Thoracic aorta (tissue), 2 donors: ENCODE measurements at places on chromosomes 1 and 21. TPM values are rescaled to one million over a fixed set of nuclear protein-coding genes. Genes with fewer than 3 reads are reported as not detected.
A peak's percentile ranks its signal among the peaks of the same experiment; 100 is the strongest.

THRAP3 gene
- 49.3 TPM for total RNA-seq

- H3K27me3 ChIP-seq: no peaks in the 10 kb centered on the region
- no peak overlapping the region for H3K27ac ChIP-seq
- H3K36me3 ChIP-seq: no peaks in the 10 kb centered on the region
- no peak for DNase-seq
- no peak overlapping the region for H3K4me3 ChIP-seq
- H3K4me1 ChIP-seq: no peaks in the 10 kb centered on the region
Observed at GRCh38 chr1:86231076-86231475, 74.5 kb upstream of the COL24A1 start.

DNA sequence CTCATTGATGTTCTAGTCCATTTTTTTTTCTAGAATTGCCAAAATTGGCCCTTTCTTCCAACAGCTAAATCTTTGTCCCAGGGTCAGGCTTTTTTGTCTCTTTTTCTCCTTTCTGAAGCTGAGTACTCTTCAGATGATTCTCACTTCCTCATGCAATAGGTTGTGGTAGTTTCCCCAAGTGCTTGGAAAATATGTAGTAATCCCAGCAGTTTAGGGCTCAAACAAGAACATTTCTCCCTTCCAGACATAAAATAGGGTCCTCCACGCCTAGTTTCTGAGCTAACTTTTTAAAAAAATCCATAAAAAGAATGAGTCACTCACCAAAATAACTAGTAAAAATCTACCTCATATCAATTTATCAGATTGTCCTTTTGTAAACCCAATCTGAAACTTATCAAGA lies 10.0 kb upstream of the MCOLN3 start:
- H3K36me3 ChIP-seq: no peaks in the 10 kb centered on the region
- DNase-seq: no peak
- H3K27me3 ChIP-seq: no peaks in the 10 kb centered on the region
- no peak overlapping the region for H3K4me3 ChIP-seq

DNA sequence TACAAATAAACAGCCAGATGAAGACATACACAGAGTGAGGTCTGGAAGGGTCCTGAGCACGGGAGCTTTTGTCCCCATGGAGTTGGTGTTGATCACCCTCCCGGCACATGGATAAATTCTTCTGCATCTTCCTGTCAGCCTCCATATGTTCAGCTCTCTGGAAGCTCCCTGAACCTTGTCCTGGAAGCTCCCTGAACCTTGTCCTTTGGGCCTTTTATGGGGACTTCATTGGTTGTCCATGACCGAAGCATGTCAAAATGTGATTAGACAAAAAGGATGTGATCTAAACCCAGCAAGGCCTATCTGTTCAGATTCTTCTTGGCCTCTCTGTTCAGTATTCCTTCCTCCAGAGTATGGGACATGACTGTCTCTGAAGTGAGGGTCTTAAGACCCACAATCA lies 25.4 kb upstream of the RNF11 start:
- peaks cover 13% of the 10 kb centered on the region for H3K4me1 ChIP-seq
- no peaks in the 10 kb centered on the region for H3K27me3 ChIP-seq
- no peak overlapping the region for H3K27ac ChIP-seq
- no peak for DNase-seq
- H3K4me3 ChIP-seq: no peak overlapping the region

GRCh38 chr1:99269321-99269720 lies 5.0 kb downstream of the PLPPR4 start:
- no peaks in the 10 kb centered on the region for H3K27me3 ChIP-seq
- H3K36me3 ChIP-seq: no peaks in the 10 kb centered on the region
- H3K4me3 ChIP-seq: no peak overlapping the region
- no peaks in the 10 kb centered on the region for H3K4me1 ChIP-seq
- DNase-seq: no peak

DNA sequence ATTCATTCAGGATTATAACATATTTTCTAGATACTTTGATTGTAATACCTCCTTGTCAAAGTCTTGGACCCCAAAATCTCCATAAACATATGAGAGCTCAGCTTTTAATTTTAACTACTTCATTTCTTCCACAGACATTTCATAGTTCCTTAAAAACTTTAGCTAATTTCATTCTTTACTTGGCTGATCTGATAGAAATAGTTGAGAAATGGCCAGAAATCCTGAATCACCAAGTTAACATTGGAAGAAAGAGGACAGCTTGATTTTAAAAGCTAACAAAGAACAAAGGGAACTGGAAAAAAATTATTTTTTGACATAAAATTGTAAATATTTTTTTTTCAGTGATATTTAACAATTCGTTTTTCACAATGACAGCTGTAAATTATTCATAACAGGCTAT lies 216.5 kb downstream of the NTNG1 start:
- no peaks in the 10 kb centered on the region for H3K36me3 ChIP-seq
- H3K4me1 ChIP-seq: no peaks in the 10 kb centered on the region
- H3K27ac ChIP-seq: no peak overlapping the region
- no peak for DNase-seq
- H3K27me3 ChIP-seq: no peaks in the 10 kb centered on the region
- H3K4me3 ChIP-seq: no peak overlapping the region

GCSAML gene
- 1.2 TPM for total RNA-seq

GRCh38 chr1:186326009-186326408 lies 49.0 kb downstream of the TPR start:
- no peak for DNase-seq
- no peaks in the 10 kb centered on the region for H3K4me1 ChIP-seq
- H3K4me3 ChIP-seq: no peak overlapping the region

DNA sequence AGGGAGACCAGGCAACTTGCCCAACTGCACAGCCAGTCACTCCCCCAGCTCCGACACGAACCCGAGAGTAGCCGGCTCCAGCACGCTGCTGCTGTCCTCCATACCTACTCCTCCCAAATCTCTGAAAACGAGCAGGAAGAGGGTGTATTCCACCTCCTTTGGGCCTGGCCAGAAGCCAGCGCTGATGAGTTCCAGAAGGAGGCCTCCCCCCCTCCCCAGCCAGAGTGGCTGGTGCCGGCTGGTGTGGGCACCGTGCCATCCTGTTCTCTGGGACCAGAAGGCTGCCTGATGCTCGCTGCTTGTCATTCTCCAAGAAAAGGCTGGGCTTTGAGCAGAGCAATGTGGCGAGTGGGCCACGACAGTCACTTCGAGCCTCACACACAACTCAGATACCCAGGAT lies 22.2 kb downstream of the KCNN3 start:
- no peak overlapping the region for H3K27ac ChIP-seq
- no peaks in the 10 kb centered on the region for H3K4me1 ChIP-seq
- DNase-seq: no peak
- no peak overlapping the region for H3K4me3 ChIP-seq

DNA sequence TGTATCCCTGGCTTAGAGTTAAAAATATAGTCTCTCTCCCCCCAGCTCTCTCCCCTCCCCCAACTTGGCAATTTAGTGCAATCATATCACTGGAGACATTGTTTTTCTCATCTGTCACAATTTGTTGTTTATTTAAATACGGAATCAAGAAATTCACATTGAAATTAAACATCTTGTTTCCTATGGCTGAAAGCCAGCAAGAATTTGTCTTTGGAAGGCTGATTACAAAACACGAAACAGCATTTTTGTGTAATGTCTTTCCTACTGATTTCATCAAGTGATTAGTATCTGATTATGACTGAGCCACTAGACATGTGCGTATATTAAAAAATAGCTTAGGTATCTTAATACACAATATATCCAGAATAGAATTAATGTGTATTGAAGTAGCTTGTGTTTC lies 119.7 kb downstream of the LYPLAL1 start:
- H3K36me3 ChIP-seq: no peaks in the 10 kb centered on the region
- peaks cover 24% of the 10 kb centered on the region for H3K4me1 ChIP-seq
- no peak overlapping the region for H3K27ac ChIP-seq
- H3K4me3 ChIP-seq: no peak overlapping the region

DNA sequence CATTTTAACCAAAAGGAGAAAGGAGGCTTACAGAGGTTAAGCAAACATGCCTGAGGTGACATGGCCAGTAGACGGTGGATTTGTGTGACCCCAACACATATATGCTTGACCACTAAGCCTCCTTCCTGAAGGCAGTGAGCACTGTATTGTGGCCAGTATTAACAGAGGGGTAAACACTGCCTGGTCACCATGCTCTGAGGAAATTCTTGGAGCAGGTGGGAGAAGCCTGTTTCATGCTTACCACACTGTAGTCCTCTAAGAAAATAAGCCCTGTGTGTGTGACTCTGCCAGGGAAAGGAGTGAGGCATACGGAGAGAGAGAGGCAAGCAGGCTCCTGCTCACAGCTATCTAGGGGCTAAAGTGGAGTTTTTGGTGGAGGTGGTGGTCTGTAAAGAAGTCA lies 102.7 kb downstream of the KCND3 start:
- no peak for DNase-seq
- H3K27me3 ChIP-seq: no peaks in the 10 kb centered on the region
- no peak overlapping the region for H3K27ac ChIP-seq
- no peak overlapping the region for H3K4me3 ChIP-seq

RBP7 gene
- 24.1 TPM for total RNA-seq

LIN9 gene
- total RNA-seq: 1.3 TPM

- H3K36me3 ChIP-seq: peaks cover 45% of the 10 kb centered on the region
- no peak overlapping the region for H3K27ac ChIP-seq
- H3K4me1 ChIP-seq: no peaks in the 10 kb centered on the region
Observed at GRCh38 chr21:45502006-45502345, 40.3 kb downstream of the SLC19A1 start.

DNA sequence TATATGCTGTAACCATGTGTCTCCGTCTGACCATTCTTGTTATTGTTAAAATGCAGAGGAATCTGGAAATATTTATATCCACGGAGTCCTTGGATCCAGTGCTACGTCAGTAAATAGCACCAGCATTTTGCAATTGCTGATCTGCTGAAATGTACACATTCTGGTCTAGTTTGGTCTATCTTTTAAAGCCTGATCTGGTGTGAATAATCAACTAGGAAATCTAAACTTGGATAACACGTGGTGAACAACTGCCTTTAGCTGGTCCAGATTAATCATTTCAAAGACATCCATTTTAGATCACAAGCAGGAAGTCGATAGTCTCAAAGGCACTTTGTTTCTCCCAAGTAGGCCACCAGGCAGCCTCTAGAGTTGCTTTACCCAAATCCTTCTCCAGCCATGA lies 32.6 kb downstream of the PDPN start:
- no peaks in the 10 kb centered on the region for H3K27me3 ChIP-seq
- no peak overlapping the region for H3K4me3 ChIP-seq
- no peak overlapping the region for H3K27ac ChIP-seq
- no peak for DNase-seq
- peaks cover 4% of the 10 kb centered on the region for H3K4me1 ChIP-seq

- no peak for DNase-seq
- peak overlapping the region; percentile 92 for H3K27ac ChIP-seq
- peaks cover 31% of the 10 kb centered on the region for H3K4me1 ChIP-seq
- no peak overlapping the region for H3K4me3 ChIP-seq
Observed at GRCh38 chr1:19009126-19009881, 52.8 kb upstream of the IFFO2 start.

KRTAP21-1 gene
- total RNA-seq: not detected

HENMT1 gene
- 3.4 TPM for total RNA-seq

GRCh38 chr1:110125810-110126209 lies 13.6 kb downstream of the UBL4B start:
- no peak overlapping the region for H3K27ac ChIP-seq
- DNase-seq: no peak
- no peaks in the 10 kb centered on the region for H3K27me3 ChIP-seq

DNA sequence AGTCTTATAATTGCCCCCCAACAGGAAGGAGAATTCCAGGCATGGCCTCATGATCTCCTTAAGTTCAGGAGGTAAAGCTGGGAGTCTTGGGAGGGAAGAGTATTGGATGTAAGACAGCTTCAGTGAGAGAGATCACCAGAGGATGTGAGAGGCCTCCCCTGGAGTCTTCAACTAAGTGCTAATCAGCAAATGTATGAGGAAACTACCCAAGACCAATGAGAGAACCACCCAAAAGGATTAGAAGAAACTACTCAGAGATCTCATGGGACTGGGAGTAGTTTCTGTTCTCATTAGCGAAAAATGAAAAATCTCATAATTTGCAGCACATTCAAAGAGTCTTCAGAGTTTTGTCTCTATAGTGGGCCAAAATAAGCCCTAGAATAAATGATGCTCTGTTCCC lies 36.6 kb upstream of the WNT2B start:
- H3K4me1 ChIP-seq: no peaks in the 10 kb centered on the region
- H3K27ac ChIP-seq: no peak overlapping the region
- no peak for DNase-seq
- no peaks in the 10 kb centered on the region for H3K36me3 ChIP-seq
- H3K4me3 ChIP-seq: no peak overlapping the region

- no peaks in the 10 kb centered on the region for H3K36me3 ChIP-seq
- no peak overlapping the region for H3K4me3 ChIP-seq
- no peaks in the 10 kb centered on the region for H3K27me3 ChIP-seq
- H3K4me1 ChIP-seq: no peaks in the 10 kb centered on the region
- no peak for DNase-seq
- no peak overlapping the region for H3K27ac ChIP-seq
Observed at GRCh38 chr1:186904361-186904760, 75.6 kb downstream of the PLA2G4A start.

ICOSLG gene
- total RNA-seq: 2.3 TPM

GOLT1A gene
- not detected for total RNA-seq

- H3K27ac ChIP-seq: no peak overlapping the region
- no peaks in the 10 kb centered on the region for H3K27me3 ChIP-seq
- no peak overlapping the region for H3K4me3 ChIP-seq
- no peaks in the 10 kb centered on the region for H3K36me3 ChIP-seq
Observed at GRCh38 chr1:205270764-205271163, 43.0 kb downstream of the TMCC2 start.

VWA1 gene
- 21.7 TPM for total RNA-seq

GRCh38 chr1:192516776-192517297 lies 58.7 kb upstream of the RGS1 start:
- no peaks in the 10 kb centered on the region for H3K36me3 ChIP-seq
- H3K27me3 ChIP-seq: no peaks in the 10 kb centered on the region
- no peak overlapping the region for H3K4me3 ChIP-seq

SYPL2 gene
- 6.1 TPM for total RNA-seq

DNA sequence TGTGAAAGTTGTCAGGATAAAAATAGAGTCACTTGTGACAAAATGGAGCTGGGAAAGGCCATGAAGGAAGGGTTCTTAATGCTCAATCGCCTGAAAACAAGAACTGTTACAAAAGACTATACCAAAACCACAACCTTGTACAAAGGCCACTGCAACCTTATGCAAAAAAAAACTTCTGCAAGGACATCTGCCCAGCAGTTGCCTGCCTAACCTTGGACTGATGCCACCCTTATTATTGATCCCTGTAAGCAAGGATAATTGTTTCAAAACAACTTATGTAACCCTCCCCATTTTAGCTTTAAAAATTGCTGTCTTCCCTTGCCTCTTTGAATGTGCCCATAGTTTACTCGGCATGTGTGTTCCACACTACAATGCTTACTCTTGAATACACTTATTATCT lies 5.7 kb downstream of the ALG14 start:
- H3K4me3 ChIP-seq: no peak overlapping the region
- DNase-seq: no peak
- H3K4me1 ChIP-seq: no peaks in the 10 kb centered on the region

DNA sequence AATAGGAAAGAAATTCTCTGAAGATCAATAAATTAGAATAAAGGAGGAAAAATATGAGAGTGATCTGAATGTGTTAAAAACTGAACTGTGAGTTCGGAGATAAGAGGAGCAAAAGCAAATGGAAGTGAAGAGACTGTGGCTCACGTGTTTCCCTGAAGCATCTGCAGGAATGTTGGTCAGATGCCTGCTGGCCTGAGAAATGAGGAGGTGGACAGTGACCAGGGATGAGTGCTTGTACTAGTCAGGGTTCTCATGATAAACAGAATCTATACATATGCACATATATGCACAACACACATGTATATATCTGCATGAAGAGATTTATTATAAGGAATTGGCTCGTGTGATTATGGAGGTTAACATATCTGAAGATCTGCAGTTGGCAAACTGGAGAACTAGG lies 103.4 kb upstream of the TIAM1 start:
- no peaks in the 10 kb centered on the region for H3K27me3 ChIP-seq
- no peaks in the 10 kb centered on the region for H3K36me3 ChIP-seq
- no peak for DNase-seq
